Right atrium auricular region (tissue), 2 donors: ENCODE measurements at places on chromosomes 13 and 19. TPM values are rescaled to one million over a fixed set of nuclear protein-coding genes. Genes with fewer than 3 reads are reported as not detected.
A peak's percentile ranks its signal among the peaks of the same experiment; 100 is the strongest.

The CYP4F2 gene
- not detected for total RNA-seq

The OLFM4 gene
- total RNA-seq, result not detected

The FRY gene
- 183 TPM for total RNA-seq

The RXFP2 gene
- total RNA-seq, result not detected

The PTH2 gene
- total RNA-seq, result not detected

The CNN2 gene
- 48.5 TPM for total RNA-seq

The FXYD1 gene
- 175 TPM for total RNA-seq

The COL4A2 gene
- 153 TPM for total RNA-seq

The RAB3A gene
- 8.6 TPM for total RNA-seq

The RRAS gene
- 83.5 TPM for total RNA-seq

The ZNF547 gene
- total RNA-seq, result 3.5 TPM

The ZNF563 gene
- total RNA-seq, result 4.7 TPM

GRCh38 chr19:1274081-1274851, 1.1 kb upstream of the FAM174C start:
- no peak for DNase-seq
- H3K27ac ChIP-seq, result peak overlapping the region; percentile 96
- H3K27me3 ChIP-seq, result no peaks in the 10 kb centered on the region

GRCh38 chr13:34207334-34207733, 389.4 kb downstream of the RFC3 start:
- no peaks in the 10 kb centered on the region for H3K36me3 ChIP-seq
- no peaks in the 10 kb centered on the region for H3K27me3 ChIP-seq
- H3K27ac ChIP-seq, result no peak overlapping the region
- no peak for DNase-seq

DNA sequence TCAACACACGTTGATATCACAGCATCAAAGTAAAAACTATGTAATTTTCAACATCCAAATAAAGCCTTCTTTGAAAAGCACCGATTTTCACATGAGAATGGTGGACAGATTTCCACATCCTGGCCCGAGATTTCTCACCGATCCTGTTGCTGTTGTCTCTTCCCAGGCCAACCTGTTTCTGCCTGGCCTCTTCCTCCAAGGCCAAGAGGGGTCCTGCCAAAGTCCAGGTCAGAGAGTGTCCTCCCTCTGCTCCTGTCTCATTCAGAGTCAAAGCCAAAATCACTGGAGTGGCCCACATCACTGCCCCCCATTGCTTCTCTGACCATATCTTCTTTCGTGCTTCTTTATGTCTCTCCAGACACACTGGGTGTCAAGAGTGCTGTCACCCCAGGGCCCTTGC, 49.5 kb downstream of the CHST8 start:
- H3K27me3 ChIP-seq, result no peaks in the 10 kb centered on the region
- DNase-seq, result peak; percentile 28
- H3K4me1 ChIP-seq, result no peaks in the 10 kb centered on the region
- no peaks in the 10 kb centered on the region for H3K36me3 ChIP-seq
- no peak overlapping the region for H3K4me3 ChIP-seq
- H3K27ac ChIP-seq, result no peak overlapping the region

- H3K27me3 ChIP-seq, result no peaks in the 10 kb centered on the region
- H3K4me1 ChIP-seq, result no peaks in the 10 kb centered on the region
- H3K4me3 ChIP-seq, result no peak overlapping the region
Measured at GRCh38 chr19:4090356-4091220, 23.9 kb upstream of the ZBTB7A start.

DNA sequence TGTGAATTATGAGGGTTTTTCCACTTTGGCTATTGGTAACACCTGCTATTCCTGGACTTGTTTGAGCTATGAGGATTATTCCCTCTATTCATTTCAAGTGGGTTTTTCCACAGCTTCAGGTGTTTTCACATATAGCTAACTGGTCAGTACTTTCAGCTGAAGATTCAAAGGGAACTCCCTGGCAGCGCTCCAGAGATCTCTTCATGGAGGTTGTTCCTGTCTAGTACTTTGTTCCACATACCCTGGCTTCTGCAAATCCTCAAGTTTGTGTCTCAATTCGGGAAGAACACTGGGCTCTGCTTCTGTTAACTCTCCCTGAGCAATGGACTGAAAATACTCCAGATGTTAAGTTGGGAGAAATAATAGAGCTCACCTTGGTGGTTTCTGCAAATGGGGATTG, 5.6 kb upstream of the ZNF607 start:
- H3K36me3 ChIP-seq, result no peaks in the 10 kb centered on the region
- H3K27me3 ChIP-seq, result no peaks in the 10 kb centered on the region
- no peak for DNase-seq
- H3K4me3 ChIP-seq, result no peak overlapping the region
- no peak overlapping the region for H3K27ac ChIP-seq

GRCh38 chr19:30862876-30863275, 486.4 kb downstream of the TSHZ3 start:
- no peaks in the 10 kb centered on the region for H3K36me3 ChIP-seq
- no peaks in the 10 kb centered on the region for H3K4me1 ChIP-seq
- no peak overlapping the region for H3K27ac ChIP-seq
- DNase-seq, result peak; percentile 18

GRCh38 chr13:31012655-31013024, 80.2 kb downstream of the TEX26 start:
- no peak overlapping the region for H3K4me3 ChIP-seq
- H3K27ac ChIP-seq, result no peak overlapping the region
- no peak for DNase-seq
- no peaks in the 10 kb centered on the region for H3K36me3 ChIP-seq
- H3K27me3 ChIP-seq, result no peaks in the 10 kb centered on the region

- H3K36me3 ChIP-seq, result no peaks in the 10 kb centered on the region
- no peaks in the 10 kb centered on the region for H3K4me1 ChIP-seq
- H3K27me3 ChIP-seq, result no peaks in the 10 kb centered on the region
- DNase-seq, result no peak
- H3K27ac ChIP-seq, result no peak overlapping the region
Measured at GRCh38 chr19:55552620-55553019, 7.3 kb upstream of the SBK3 start.

DNA sequence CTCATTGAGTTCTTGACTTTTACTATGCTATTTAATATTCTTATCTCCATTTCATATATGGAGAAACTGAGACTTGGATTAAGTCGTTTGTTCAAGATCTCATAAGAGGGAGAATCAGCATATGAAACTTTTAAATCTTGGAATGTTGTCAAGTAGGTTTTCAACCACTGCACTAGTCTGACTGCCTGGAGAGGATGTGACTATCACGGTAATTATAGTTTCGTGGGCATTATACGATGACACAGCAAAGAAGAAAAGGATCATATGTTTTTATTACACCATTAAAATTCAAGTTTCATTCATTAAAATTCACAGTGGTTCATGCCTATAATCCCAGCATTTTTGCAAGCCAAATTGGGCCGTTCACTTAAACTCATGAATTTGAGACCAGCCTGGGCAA, 555.2 kb downstream of the SLITRK1 start:
- H3K27ac ChIP-seq, result no peak overlapping the region
- DNase-seq, result no peak
- H3K4me3 ChIP-seq, result no peak overlapping the region
- H3K27me3 ChIP-seq, result no peaks in the 10 kb centered on the region

- no peak overlapping the region for H3K4me3 ChIP-seq
- no peak for DNase-seq
- peaks cover 41% of the 10 kb centered on the region for H3K36me3 ChIP-seq
Measured at GRCh38 chr19:32896516-32897214, 27.1 kb upstream of the SLC7A9 start.

DNA sequence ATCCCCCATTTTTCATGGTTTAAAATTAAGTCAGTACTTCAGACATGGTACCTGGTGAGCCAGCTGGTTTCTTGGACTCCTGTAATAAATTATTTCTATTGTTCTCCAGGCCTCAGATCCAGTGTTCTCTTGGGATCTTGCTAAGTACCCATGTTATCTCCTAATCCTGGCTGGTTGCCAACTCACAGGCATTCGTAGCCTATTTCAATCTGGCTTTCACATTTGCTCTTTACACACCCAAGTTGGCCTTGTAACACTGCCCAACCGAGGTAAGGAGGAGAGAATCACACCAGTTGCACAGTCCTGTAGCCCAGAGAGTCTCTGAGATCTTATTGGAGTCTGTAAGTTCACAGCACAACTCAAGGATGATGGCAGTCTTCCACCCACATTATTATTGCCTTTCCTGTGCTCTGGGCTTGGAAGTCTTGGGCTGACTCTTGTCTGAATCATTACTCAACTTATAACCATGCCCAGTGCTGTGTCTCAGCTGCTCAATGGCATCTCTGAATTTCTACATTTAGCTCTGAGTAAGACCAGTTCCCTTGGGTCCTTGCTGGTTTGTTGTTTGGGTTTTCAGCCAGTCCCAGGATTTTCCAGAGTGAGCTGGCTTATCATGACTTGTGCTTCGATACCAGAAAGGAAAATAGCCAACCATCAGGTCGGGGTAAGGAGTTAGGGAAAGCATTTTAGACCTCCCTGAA, 76.6 kb upstream of the KLF12 start:
- no peak overlapping the region for H3K4me3 ChIP-seq
- peaks cover 6% of the 10 kb centered on the region for H3K4me1 ChIP-seq
- no peaks in the 10 kb centered on the region for H3K27me3 ChIP-seq
- peak overlapping the region; percentile 67 for H3K27ac ChIP-seq

GRCh38 chr13:26200811-26201210, 21.3 kb downstream of the RNF6 start:
- H3K36me3 ChIP-seq, result no peaks in the 10 kb centered on the region
- H3K27ac ChIP-seq, result no peak overlapping the region
- no peak for DNase-seq
- no peak overlapping the region for H3K4me3 ChIP-seq

GRCh38 chr19:16377521-16377920, 52.9 kb downstream of the KLF2 start:
- peaks cover 32% of the 10 kb centered on the region for H3K36me3 ChIP-seq
- H3K27me3 ChIP-seq, result no peaks in the 10 kb centered on the region
- no peak for DNase-seq

DNA sequence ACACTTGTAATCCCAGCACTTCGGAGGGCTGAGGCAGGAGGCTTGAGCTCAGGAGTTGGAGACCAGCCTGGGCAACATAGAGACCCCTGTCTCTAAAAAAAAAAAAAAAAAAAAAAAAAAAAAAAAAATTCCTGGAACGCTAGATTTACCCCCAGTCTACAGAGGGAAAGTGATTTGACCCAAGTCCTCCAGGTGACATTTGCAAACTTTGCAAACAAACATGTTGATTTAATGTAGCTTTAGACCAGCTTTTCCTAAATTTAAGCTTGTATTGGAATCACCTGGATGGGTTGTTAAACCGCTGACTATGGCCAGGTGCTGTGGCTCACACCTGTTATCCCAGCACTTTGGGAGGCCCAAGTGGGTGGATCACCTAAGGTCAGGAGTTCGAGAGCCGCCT, 8.4 kb downstream of the CPT1C start:
- H3K27me3 ChIP-seq, result no peaks in the 10 kb centered on the region
- no peak for DNase-seq
- no peaks in the 10 kb centered on the region for H3K36me3 ChIP-seq
- H3K4me3 ChIP-seq, result no peak overlapping the region
- H3K4me1 ChIP-seq, result no peaks in the 10 kb centered on the region
- H3K27ac ChIP-seq, result no peak overlapping the region

DNA sequence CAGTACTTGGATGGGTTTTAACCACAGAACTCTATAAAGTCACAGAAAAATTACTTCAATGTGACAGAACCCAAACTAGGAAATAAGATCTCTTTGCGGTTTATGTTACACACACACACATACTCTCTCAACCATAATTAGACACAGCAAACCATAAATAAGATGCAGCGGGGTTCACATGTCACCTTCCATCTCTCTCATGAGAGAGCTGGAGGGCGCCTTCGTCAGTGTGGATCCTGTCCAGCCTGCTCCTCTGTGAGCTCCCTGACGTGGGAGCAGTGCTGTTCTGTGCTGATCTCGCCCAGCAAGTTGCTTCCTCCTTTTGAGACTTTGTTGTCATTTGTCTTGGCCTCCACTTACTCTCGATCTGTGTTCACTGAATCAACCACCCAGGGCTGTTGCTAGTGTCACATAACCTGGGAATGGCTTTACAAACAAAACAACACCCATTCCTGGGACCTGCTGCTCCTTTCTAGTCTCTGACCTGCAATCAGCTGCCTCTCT, 204.9 kb upstream of the KL start:
- H3K4me1 ChIP-seq, result no peaks in the 10 kb centered on the region
- no peaks in the 10 kb centered on the region for H3K36me3 ChIP-seq
- no peaks in the 10 kb centered on the region for H3K27me3 ChIP-seq
- H3K27ac ChIP-seq, result no peak overlapping the region

- no peak for DNase-seq
- no peaks in the 10 kb centered on the region for H3K27me3 ChIP-seq
- no peak overlapping the region for H3K4me3 ChIP-seq
- no peaks in the 10 kb centered on the region for H3K4me1 ChIP-seq
- H3K36me3 ChIP-seq, result no peaks in the 10 kb centered on the region
- no peak overlapping the region for H3K27ac ChIP-seq
Measured at GRCh38 chr13:37492075-37492474, 106.5 kb downstream of the POSTN start.

GRCh38 chr13:77650409-77650808, 47.1 kb upstream of the SLAIN1 start:
- no peaks in the 10 kb centered on the region for H3K27me3 ChIP-seq
- H3K4me3 ChIP-seq, result no peak overlapping the region
- H3K36me3 ChIP-seq, result no peaks in the 10 kb centered on the region
- H3K27ac ChIP-seq, result no peak overlapping the region
- no peak for DNase-seq
- no peaks in the 10 kb centered on the region for H3K4me1 ChIP-seq

- H3K4me3 ChIP-seq, result no peak overlapping the region
- H3K36me3 ChIP-seq, result no peaks in the 10 kb centered on the region
- H3K27me3 ChIP-seq, result no peaks in the 10 kb centered on the region
Measured at GRCh38 chr13:31912647-31913401, 118.8 kb upstream of the FRY start.

GRCh38 chr19:17077447-17078028, 2.0 kb downstream of the MYO9B start:
- H3K4me1 ChIP-seq, result no peaks in the 10 kb centered on the region
- no peaks in the 10 kb centered on the region for H3K36me3 ChIP-seq
- no peaks in the 10 kb centered on the region for H3K27me3 ChIP-seq
- H3K4me3 ChIP-seq, result no peak overlapping the region
- no peak for DNase-seq
